ENCODE measurements at places on chromosomes 3 and 15.

DNA sequence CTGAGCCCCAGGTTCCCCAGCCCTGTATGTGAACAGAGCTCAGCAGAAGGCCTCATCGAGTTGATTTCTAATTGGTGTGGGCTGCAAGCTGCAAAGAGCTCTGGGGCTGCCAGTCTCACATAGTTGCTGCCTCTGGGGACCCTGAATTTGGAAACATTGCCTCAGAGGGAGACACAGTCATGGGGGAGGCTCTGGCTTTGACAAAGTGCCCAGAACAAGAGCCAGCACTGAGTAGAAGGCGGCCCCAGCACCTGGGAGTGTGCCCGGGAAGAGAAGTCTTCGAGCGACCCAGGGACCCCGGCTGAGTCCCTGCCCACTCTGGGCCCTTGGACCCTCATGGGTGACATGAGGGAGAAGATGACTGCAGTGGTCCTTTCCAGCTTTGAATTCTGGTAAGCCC lies 7.3 kb downstream of the NTRK3 start:
- DNase-seq = no peak

DNA sequence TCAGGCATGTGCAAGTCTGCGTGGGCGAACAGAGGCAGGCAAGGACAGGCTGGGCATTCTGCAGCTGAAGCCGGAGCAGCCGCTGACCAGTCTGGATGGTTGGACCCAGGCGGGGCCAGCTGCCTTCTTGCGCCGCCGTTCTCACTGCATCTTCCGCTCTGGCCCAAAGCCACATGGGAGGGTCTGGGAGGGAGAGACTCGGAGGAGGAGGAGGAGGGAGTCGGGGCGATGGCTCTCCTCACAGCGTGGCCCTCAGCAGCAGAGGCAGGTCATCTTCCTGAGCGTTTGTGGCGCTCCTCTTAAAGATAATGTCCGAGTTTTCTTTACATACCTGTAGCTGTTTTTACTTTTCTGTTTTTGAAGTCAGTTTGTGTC lies 5.9 kb downstream of the CLK3 start:
- DNase-seq = no peak

DNA sequence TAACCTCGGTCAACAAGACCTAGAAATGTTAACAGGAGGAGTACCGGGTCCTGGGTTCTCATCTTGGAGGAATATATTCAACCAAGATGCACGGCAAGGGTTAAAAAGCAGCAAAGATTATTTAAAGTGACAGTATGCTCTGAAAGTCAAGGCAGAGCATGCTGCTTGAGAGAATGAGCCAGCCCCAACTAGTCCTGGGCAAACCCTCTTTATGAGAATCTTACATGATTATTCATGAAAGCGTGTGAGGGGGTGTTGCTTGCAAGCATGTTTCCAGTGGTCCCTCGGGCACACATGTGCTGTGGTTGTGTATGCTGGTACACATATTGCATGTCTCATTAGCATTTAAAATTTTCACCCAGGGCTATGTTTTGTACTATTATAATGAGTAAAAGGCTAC lies 1445.6 kb downstream of the SI start:
- DNase-seq = no peak

GRCh38 chr15:99708563-99708962 lies 24.7 kb downstream of the LYSMD4 start:
- no peak for DNase-seq

DNA sequence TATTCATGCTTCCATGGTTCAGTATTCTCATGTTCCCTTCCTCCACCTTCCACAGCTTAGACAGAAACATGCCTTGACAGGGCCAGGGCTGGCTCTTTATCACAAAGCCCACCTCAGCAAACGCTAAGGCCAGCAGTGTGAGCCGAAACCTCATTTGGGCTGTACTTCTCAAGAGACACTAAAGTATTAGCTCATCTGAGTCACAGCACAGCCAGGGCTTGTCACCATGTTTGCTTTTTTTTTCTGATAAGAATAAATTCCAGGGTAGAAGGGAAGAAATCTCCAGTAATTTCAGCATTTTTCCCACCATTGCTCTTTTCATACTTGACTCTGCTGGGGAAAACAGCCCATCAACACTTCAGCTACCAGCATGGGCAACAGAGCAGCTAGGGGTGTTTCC lies 95.4 kb downstream of the MYLK start:
- DNase-seq = no peak

DNA sequence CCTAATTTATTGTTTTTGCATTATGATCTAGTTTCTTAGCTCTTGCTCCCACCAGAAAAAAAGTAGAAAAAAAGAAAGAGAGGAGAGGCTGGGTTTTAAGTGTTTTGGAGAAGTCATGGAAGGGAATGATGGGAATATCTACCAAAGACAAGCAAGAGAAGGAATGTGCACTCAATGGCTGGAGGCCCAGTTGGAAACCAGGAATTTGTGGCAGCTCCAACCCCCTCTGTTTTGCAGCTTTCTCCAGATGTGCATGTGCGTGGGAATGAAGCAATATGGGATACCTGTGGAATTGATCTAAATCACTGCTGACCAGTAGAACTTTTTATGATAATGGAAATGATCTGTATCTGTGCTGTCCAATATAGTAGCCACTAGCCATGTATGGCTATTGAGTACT lies 27.1 kb downstream of the EIF2AK4 start:
- DNase-seq = no peak

- no peak for DNase-seq
These were observed 19.0 kb downstream of the RPL39L start for GRCh38 chr3:187120326-187120725.

- DNase-seq = no peak
These were observed 4.8 kb downstream of the GPR15 start for GRCh38 chr3:98536456-98537017.

DNA sequence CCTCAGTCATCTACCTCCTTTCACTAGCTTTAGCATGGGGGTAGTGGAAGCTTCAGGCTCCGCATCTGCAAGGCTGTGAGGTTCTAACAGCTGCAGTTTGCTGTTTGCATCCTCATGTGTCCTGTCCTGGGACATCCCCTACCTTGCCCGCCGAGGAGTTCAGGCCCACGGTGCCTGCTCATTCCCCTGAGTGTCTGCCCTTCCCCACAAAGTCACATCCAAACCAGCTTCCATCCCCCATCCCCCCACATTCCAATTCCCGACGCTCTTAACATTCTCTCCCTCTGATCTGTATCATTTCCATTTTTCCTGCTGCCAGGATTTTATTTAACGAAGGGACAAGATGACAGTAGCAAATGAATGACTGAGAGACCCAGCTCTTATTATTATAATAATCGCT lies 43.8 kb downstream of the HRH1 start:
- DNase-seq = no peak

DNA sequence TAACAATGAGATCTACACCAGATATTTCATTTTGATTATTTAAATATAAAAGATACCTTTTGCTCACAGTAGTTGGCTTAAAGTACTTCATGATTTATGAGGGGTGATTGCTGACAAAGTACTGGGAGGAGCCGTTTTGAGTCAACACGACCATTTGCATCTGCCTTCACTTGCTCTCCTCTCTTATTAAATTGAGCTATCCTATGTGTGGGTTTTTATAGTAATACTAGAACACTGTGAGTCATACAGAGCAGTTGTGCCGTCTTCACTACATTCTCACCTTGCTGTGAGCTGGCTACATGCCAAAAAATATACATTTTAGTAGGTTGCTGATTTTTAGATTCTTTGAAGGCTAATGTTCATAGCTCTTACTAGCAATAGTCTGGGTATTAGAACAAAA lies 161.2 kb downstream of the ALCAM start:
- DNase-seq = peak; percentile 60

DNA sequence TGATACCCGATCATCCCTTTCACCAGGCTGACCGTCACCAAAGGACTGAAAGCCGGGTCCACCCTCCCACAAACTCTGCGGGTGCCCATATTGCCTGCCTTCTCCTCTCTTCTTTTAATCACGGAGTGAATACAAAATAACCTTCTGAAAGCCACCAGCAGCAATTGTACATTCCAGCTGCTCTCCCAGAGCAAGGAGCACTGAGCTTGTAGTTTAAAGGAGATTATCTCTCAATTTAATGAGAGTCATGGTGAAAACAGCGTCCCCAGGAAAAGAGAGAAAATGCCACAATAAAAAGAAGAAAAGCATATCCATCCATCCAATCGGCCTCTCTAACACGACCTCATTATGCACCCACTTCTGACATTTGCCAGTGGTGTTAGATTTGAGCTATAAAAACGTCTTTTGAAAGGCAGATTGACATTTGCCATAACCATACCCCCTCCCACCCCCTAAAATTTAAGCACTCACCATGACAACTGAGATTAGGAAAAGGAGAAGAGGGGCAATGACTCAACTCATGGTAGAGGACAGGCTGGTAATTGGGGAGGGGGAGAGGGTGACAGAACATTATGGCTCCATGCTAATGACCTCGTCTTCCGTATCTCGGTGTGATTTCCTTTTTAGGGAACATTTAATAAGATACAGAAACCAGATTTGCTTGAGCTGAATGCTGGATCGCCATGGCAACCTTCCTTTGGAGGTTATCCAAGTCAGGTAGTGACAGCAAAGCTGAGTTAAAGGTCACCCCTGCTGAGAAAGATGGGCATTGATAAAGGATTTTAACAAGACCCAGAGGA lies 106.2 kb downstream of the ST8SIA2 start:
- no peak for DNase-seq

DNA sequence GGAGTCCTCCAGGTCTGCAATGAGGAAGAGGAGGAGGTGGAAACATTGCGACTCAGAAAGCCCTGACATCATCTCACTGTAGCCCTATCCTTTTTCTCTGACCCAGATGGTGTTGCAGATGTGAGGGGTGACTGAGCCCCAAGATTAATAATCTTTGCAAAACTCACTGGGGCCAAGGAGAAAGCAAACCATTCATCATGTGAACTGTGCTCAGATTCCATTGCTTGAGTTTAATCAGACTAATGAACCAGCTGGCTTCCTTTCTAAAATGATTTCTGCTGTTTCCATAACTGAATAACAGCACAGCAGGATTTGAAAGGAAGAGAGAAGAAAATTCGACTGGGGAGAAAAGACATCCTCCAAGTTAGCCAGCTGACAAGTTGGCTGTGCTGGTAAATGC lies 13.4 kb upstream of the DGKG start:
- no peak for DNase-seq

DNA sequence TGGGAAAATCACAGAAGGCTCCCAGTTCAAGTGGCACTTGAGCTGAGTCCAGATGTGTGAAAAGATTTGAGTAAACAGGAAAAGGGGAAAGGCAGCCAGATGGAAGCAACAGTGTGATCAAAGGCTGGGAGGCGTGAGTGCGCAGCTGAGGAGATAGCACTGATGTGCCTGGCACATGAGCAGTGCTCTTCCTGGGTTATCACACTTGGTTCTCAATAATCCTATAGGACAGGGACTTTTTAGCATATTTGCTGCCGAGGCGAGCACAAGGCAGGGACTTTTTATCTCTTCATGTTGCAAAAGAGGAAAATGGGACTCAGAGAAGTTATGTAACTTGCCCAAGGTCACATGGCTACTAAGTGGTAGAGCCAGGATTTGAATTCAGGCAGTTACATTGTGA lies 39.6 kb downstream of the CORO2B start:
- no peak for DNase-seq

- DNase-seq = no peak
These were observed at the start of gene MAPKAPK3 for GRCh38 chr3:50617096-50617791. Gene MAPKAPK3 (plus strand): TSS chr3:50617151. CDS start chr3:50617566, 415 bp downstream.

- DNase-seq = no peak
These were observed 292.0 kb downstream of the NFKBIZ start for GRCh38 chr3:102141096-102141927.

DNA sequence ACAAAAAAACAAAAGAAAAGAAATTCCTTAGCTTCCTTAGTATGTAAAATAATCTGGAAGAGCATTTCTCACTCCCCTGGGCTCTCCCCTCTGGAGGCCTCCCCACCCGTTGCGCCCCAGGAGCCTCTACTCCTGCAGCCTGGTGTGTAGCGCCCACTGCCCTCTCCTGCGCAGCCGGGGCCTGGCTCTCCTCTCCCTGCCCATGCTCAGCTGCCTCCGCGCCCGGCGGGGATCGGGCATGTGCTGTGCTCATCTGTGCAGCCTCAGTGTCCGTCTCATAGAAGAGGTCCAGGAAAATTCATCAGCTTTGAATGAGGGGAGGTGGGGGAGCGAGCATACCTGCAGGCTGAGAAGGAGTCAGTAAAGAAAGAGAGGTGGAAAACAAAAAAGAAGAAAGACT lies 203.9 kb downstream of the ATP10A start:
- DNase-seq = no peak

DNA sequence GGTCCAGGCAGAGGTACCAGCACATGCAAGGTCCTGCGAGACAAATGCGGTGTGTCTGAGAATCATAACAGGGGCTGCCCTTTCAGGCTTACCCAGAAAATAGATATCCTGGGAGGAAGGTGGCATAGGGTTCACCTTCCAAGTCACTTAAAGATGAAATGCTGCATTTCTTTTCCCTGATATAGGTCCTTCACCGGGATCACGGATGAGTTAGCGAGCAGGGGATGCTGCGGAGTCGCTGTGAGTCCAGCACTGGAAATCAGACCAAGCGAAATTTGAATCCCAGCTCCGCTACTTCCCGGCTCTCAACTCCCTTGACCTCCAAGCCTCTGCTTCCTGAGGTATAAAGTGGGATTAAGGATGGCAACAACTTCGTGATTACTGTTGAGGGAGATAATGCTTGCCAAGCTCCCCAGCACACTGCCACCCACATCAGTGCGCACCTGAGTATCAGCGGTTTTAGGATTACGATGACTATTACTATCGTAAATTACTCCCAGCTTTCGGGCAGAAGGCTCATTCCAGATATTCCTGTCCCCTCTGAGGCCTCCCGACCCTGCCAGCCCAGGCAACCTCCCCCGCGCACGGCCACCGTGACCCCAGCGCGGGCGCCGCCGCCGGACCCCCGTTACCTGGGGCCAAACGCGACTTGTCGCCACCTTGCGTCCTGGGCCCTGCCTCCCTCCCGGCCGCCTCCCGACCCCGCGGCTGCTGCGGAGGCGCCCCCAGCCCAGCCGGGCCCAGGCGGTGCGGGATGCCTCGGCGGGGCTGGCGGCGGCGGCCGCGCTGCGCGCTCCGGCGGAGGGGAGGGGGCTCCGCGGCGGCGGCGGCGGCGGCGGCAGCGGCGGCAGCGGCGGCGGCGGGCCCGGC lies 589 bp upstream of the GPR27 start:
- DNase-seq = no peak

- DNase-seq = no peak
These were observed 17.1 kb upstream of the ITPKA start for GRCh38 chr15:41476416-41477048.

DNA sequence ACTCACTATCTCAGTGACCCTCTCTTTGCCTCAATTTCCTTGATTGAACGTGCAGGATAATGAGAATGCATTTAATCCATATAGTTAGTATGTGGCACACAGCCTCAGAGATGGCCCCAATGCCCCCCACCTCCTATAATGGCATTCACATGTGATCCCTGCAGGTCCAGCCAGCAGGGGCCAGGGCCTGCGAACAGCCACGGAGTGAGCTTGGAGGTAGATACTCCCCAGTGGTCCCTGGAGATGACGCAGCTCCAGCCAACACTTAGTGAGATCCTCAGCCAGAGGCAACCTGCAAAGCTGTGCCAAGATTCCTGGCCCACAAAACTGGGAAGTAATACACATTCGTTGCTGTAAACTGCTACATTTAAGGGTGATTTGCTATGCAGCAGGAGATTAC lies 184.9 kb upstream of the NSMCE3 start:
- DNase-seq = no peak

Data from NCI-H1436 (cell line).